ENCODE measurements at places on chromosomes 1 and 21.
A peak's percentile ranks its signal among the peaks of the same experiment; 100 is the strongest.

GRCh38 chr21:43574741-43575472 is 84.4 kb downstream of the HSF2BP start:
- no peak for DNase-seq

GRCh38 chr1:90045853-90046563 is 51.1 kb downstream of the ZNF326 start:
- peak; percentile 5 for DNase-seq

DNA sequence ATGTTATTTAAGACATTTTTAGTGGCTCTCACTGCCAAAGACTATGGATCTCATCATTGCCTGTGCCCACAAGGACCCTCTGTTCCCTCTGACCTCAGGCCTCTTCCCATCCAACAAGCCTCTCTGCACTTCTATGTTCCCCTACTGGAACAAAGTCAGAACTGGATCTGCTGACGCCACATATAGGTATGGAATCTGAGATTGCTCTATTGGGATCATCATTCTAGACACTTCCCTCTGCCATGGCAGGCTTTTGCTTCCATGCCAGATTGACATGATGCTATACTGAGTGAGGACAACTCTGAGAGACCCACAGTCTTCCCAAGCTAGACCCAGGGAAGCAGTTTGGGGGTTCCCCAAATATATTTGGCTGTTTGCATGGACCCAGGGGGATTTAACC is 76.0 kb upstream of the ZNF648 start:
- no peak for DNase-seq

DNA sequence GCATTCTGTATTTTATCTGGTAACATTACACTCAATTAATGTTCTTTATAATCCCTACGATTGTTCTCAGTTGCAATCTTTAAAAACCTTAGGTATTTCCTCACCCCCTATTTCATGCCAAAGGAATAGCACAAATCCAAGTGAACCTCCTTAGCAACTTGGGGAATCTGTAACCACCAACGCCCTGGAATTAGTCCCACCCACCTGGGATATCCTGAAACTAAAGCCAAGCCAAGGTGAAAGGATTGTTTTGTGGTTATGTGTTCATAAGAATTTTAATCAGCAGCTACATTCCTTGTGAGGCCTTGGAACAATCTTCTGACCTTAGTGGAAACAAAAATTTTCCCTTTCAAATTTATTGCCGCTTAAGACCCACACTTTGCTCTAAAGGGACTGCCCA is 908.7 kb downstream of the TTLL7 start:
- DNase-seq = no peak

- no peak for DNase-seq
Measured at GRCh38 chr1:56313560-56313959, 265.8 kb downstream of the PLPP3 start.

DNA sequence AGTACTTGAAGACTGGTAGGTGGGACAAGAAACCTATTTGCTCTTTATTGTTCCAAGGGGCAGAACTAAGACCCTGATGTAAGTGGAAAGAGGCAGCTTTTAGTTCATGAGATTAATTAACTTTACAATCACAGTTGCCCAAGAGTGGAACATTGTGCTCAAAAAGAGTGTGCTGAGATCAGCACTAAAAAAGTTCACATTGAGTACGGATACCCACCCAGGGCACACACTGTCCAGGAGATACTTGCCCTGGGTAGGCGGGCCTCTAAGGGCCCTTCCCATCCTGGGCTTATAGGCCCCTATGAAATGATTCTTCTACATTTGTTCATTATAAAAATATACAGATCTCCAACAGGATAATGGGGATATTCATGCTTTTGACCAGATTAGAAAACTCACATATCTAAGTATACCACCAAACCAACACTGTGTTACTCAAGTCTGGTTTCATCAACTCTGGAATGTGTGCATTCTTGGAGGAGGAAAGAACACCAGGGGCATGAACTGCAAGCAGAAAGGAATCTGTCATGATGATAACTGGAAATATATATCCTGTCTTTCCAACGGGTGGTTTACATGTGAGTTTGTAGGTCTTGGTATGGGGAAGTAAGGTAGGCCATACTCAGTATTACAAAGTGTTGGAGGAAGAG is 626.2 kb downstream of the SMYD3 start:
- no peak for DNase-seq

GRCh38 chr1:53643041-53643880 is 95.7 kb downstream of the GLIS1 start:
- no peak for DNase-seq

- no peak for DNase-seq
Measured at GRCh38 chr1:201463071-201463552, 5.9 kb downstream of the PHLDA3 start.

DNA sequence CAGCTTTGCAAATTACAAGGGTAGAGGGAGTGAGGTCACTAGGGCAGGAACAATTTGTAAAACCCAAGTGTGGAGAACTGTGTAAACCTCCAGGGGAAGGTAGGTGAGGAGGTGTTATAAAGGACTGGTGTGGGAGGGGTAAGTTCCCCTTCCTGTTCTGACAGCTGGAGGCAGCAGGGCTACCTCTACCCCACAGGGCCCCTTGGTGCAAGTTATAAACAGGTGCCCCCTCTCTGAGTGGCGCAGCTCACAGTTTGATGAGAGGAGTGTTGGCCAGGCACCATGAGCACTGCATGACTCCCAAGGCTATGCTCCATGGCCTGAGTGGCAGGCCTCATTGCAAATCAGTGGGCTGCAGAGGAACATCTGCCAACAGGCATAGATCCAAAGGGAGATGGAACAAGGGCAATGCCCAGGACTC is 41.0 kb downstream of the MFSD2A start:
- peak; percentile 20 for DNase-seq

- no peak for DNase-seq
Measured at GRCh38 chr1:217004776-217005436, 281.7 kb upstream of the ESRRG start.

- no peak for DNase-seq
Measured at GRCh38 chr1:54413295-54413694, 7.1 kb upstream of the SSBP3 start.

DNA sequence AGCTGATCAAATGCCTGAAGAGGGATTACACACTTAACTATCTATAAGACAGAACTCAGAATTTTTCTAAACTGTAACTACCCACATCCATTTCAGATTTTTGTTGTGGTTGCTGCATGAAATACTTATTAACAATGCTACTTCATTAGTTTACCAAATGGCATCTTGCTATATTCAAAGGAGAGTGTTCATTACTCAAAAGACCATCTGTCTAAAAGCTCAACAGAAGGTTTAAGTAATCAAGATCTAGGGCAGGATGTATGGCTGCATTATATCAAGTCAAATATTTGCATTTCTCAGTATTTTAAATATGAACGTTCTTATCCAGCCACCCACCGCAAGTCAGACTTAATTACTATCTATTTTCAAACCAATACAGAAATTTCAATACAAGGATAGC is 79.9 kb downstream of the SIPA1L2 start:
- DNase-seq = no peak

GRCh38 chr1:173377266-173377665 is 99.9 kb upstream of the PRDX6 start:
- no peak for DNase-seq

GRCh38 chr1:93576746-93577145 is 104.9 kb downstream of the BCAR3 start:
- no peak for DNase-seq

DNA sequence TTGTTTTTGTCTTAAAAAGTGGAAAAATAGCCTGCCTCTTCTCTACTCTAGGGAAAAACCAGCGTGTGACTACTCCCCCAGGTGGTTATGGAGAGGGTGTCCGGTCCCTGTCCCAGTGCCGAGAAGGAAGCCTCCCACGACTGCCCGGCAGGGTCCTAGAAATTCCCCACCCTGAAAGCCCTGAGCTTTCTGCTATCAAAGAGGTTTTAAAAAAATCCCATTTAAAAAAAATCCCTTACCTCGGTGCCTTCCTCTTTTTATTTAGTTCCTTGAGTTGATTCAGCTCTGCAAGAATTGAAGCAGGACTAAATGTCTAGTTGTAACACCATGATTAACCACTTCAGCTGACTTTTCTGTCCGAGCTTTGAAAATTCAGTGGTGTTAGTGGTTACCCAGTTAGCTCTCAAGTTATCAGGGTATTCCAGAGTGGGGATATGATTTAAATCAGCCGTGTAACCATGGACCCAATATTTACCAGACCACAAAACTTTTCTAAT is 35.0 kb upstream of the TDRD10 start:
- DNase-seq = peak; percentile 25

DNA sequence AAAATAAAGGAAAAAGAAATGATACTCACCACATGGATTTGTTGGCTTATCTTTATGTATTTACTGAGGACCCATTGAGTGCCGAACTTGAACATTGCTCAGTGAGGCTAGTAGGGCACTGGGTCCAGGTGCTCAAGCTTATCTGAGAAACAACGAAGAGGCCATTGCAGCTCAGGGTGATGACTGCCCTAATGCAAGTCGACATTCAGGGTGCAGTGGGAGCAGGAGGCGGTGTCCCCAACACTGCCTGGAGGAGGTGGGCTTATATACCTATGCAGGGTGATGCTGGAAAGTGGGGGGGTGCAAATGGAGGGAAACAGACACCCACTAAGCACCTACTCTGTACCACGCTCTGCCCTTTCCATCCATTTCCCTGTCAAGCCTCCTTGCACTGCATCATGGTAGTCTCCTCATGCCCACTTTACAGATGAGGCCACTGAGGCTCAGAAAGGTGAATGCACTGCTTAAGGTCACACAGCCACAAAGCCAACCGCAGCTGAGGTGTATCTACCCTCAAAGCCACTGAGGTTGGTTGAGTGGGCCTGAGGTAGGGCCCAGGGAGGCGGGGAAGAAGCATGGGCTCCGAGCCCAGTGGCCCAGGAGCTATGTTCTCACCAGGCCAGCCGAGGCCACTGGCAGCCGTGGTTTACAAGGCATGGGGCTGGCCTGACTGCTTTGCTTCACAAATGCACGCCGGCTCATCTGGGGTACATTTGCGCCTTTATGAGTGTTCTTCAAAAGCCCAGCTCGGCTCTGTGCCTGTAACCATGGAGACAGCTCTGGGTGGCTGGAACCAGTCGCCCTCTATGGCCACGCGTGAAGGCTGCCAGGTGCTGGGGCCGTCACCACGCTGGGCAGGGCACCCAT is 103.8 kb downstream of the EPHB2 start:
- no peak for DNase-seq

DNA sequence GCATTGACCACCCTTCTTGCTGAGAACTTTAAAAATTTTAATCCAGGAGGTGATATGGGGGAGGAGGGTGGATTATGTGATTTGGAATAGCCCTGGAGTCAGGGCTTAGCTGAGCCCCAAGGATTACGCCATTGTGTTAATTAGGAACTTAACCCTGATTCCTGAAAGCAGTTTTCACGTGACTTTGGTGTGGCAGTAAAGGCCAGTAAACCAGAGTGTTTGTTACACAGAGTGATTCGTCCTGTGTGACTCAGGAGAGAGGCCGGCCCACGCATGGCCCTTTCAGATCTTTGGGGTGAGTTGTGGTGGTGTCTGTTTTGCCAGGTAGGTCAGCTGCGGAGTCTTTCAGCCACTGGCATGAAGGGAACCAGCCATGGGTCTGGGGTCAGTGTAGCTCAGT is 107.6 kb downstream of the NOS1AP start:
- DNase-seq = no peak

DNA sequence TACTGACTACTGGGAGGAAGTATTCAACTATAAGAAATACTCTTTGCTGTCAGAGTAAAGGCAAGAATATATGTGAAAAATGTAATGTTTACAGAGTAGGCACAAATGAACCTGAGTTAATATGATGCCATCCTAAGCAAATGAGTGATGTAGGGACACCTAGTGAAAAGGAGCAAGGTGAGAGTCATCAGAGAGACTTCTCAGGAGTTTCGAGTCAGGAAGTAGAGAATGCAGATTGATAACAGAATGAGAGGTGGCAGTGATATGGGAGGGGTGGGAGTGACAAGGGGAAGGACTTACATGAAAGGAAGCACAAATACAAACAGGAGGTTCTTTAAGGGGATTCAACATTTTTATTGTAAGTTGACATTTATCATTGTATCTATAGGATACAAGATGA is 10.2 kb downstream of the PRCC start:
- no peak for DNase-seq

DNA sequence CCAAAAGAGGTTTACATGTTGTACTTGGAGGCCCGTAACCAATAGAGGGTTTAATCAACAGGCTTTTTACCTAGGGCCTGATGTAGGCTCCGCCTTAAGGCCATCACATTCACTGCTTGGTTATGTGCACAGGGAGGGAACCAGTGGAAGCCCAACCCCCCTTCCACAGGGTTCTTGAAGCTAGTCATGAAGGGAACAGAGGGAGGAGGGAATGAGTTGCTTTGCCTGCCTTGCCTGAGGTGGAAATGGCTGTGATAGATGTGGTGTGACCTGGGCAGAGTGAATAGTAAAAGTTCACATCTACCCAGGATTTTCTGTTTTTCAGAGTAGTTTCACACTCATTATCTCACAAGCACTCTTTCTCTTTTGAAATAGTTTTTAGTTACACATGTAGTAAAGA is 215.1 kb downstream of the ST6GALNAC3 start:
- no peak for DNase-seq

DNA sequence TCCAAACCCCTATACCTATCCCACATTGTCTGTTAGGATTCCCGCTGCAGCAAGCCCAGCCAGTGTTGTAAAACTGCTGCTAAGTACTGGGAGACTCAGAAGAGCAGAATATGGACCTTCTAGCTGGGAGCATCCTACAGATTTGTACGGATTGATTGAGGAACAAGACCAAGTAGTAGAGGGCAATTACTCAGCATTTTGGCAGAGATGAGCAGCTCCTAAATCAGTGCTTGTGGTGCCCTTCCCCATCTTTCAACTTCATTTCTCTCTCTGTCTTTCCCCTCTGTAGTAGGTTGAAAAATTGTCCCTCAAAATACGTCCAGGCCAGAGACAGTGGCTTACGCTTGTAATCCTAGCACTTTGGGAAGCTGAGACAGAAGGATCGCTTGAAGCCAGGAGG is 37.3 kb upstream of the HTR1D start:
- no peak for DNase-seq

DNA sequence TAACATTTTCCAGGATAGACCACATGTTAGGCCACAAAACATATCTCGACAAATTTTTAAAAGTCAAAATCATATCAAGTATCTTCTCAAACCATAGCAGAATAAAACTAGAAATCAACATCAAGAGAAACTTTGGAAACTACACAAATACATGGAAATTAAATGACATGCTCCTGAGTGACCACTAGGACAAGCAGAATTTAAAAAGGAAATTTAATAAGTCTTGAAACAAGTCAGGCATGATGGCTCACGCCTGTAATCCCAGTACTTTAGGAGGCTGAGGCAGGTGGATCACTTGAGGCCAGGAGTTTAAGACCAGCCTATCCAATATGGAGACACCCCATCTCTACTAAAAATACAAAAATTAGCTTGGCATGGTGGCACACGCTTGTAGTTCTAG is 26.4 kb upstream of the UTS2 start:
- DNase-seq = no peak

DNA sequence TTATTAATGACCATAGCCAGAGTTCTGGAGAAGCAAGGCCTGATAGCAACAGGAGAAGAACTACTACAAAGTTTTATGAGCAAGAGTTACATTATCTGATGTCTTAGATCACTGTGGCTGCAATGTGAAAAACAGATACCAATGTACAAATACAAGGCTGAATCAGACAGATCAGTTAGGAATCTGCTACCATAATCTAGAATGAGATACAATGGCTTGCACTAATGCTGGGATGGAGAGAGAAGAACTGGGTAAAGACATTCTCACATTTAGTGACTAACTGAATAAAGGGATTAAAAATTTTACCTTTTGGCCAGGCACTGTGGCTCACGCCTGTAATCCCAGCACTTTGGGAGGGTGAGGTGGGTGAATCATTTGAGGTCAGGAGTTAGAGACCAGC is 41.3 kb downstream of the ARID4B start:
- DNase-seq = peak; percentile 18
